ENCODE measurements at places on chromosomes 1 and 21. TPM values are rescaled to one million over a fixed set of nuclear protein-coding genes. Genes with fewer than 3 reads are reported as not detected.
A peak's percentile ranks its signal among the peaks of the same experiment; 100 is the strongest.

DNA sequence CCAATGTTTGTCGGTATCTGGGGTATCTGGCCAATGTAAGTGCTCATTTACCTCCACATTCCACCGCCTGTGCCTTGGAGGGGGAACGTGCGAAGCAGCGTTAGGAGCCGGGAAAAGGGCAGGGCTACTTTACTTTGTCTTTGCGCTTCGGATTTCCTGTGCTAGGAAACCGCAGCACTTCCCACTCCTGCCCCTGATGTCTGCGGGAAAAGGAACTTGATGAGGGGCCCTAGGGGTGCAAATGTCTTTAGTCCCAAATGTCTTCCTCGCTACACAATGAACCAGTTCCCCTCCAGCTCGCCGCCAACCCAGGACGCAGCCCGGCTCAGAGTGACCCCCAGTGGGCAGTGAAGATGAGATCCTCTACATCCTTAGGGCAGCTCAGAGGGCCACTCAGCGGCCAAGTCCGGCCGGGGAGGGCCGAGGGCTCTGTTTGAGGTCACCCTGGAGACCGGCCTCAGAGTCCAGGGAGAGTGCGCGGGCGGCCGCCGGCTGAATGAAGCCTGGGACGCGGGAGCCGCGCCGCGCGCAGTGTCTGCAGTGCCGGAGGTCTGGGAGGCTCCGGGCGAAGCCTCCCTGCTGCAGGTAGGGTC is at the start of gene DYNLT5:
DYNLT5 (plus strand) TSS at position 460 of the 593 bp plus-strand sequence. CDS start 2,200 bp downstream, outside the sequence.
- DNase-seq, result peak; percentile 16

GRCh38 chr1:243346016-243346415 is 90.2 kb downstream of the SDCCAG8 start:
- DNase-seq, result no peak

- DNase-seq, result no peak
Measured at GRCh38 chr1:66090859-66091457, 298.3 kb downstream of the PDE4B start.

GRCh38 chr21:33434770-33435360 is 31.7 kb downstream of the IFNGR2 start:
- DNase-seq, result no peak

- peak; percentile 54 for DNase-seq
Measured at GRCh38 chr1:115337276-115337632, 795 bp downstream of the NGF start.

- DNase-seq, result no peak
Measured at GRCh38 chr21:45086337-45086958, 12.1 kb downstream of the ADARB1 start.

GRCh38 chr1:198775606-198776005 is 136.8 kb downstream of the PTPRC start:
- DNase-seq, result no peak

GRCh38 chr1:186682736-186683135 is 2.5 kb upstream of the PTGS2 start:
- no peak for DNase-seq

- DNase-seq, result no peak
Measured at GRCh38 chr1:170402476-170403311, 129.3 kb upstream of the GORAB start.

DNA sequence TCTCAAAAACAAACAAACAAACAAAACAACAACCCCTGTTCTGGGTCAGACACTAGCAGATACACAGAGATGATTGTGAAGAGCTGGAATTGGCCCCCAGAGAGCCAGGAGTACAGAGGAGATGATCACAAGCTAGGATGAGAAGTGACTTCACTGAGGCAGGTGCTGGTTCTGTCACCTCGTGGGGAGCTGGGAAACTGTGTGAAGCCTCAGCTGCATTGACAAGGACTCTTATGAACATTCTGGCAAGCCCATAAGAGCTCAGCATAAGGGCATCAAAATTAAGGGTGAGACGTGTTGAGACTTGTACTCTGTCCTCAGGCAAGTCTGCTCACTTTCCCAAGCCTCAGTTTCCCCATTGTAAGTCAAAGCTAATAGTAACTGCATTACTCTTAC is 14.7 kb upstream of the PTP4A2 start:
- DNase-seq, result no peak

DNA sequence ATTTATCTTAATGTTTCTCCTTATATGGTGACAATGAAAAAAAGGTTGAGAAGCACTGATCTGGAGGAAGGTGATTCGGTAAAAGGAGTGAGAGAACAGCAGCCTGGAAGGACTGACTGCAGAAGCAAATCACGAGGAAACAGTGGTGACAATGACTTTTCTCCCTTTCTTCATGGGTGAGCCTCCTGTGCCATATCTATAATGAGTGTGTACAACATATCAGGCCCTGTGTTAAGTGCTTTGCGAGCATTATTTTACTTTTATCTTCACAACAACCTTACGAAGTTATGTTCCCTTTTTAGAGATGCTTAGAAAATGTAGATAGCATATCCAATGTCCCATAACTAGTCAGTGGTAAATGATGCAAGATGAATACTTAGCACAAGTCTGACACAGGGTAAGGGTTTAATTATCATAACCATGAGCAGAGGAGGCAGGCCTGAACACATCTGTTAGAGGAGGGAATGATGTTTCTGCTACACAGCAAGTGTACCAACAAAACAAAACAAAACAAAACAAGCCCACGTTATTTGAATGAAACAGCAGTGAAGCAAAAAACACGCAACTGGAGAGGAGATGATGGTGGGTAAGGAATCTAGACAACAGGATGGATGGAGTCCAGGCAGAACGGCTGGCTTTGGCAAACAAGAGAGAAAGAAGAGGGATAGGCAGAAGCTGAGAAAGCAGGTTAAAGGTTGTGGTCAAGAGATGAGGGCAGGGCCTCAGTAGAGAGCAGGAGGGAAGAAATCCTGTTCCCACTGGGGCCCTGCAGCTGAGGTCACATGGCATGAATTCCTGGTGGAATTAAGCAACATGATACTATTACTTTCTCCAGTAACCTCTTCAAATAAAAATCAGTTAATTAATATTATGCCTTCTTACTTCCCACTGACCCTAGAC is 29.6 kb downstream of the GNG12 start:
- DNase-seq, result no peak

DNA sequence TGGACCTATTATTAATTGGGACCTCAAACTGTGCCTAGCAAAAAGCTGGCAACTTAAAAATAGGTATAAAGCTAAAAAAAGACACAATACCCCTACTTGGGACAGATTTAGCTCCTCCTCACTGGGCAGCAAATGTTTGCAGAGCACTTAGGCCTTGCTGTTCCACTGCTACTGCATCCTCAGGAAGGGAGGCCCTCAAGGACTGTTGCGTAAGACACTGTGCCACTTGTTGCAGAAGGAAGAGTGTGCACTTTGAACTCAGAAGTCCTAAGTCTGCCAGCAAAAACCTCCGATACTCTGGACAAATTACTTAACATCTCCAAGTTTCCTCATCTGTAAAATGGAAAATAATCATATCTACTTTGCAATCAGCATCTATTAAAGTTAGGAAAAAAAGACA is 322.9 kb downstream of the BARHL2 start:
- no peak for DNase-seq

DNA sequence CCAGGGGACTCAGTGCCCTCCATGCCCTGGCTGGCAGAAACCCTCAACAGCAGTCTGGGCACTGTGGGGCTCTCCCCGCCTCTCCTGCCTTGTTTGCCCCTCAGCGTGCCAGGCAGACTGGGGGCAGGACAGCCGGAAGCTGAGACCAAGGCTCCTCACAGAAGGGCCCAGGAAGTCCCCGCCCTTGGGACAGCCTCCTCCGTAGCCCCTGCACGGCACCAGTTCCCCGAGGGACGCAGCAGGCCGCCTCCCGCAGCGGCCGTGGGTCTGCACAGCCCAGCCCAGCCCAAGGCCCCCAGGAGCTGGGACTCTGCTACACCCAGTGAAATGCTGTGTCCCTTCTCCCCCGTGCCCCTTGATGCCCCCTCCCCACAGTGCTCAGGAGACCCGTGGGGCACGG is 2.8 kb upstream of the TAS1R3 start:
- DNase-seq, result no peak

DNA sequence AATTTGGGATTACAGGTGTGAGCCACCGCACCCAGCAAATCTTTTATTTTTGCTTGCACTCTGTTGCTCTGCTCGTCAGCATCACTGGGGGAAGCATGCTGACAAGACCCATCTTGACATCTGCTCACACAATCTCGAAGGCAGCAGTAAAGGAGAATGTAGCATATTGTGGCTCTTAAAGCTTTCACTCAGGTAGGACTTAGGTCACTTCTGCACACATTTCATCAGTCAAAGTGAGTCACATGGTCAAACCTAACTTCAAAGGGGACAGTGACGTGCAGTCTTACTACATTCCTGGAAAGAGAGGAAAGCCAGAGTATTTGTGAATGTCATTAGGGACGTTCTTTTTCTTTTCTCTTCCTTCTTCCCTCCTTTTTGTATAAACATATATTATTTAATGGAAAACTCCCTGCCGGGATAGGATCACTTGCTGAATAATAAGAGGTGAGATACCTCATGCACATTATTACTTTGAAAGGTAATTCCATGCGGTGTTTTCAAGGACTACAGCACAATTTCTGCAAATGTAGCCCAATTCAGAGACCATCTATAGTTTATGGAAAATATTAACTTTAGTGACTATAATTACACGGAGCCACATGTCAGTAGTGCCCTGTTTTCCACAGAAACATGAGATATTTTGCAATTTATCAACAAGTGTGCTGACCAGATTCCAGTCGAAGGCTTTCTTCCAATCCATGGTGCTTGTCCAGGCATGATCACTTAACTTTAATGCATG is 19.3 kb upstream of the ACBD6 start:
- DNase-seq, result no peak

KCTD3 gene
- total RNA-seq, result 30.7 TPM

SAMSN1 gene
- total RNA-seq, result 8.0 TPM

LDLRAD2 gene
- 0.23 TPM for total RNA-seq

CNR2 gene
- total RNA-seq, result not detected

CSF3R gene
- 4.7 TPM for total RNA-seq

GNAT2 gene
- not detected for total RNA-seq

IL10 gene
- 0.82 TPM for total RNA-seq

Data from ovary (tissue), 10 donors.